G401 (cell line): ENCODE measurements at places on chromosomes 2 and 18. TPM values are rescaled to one million over a fixed set of nuclear protein-coding genes. Genes with fewer than 3 reads are reported as not detected.

DNA sequence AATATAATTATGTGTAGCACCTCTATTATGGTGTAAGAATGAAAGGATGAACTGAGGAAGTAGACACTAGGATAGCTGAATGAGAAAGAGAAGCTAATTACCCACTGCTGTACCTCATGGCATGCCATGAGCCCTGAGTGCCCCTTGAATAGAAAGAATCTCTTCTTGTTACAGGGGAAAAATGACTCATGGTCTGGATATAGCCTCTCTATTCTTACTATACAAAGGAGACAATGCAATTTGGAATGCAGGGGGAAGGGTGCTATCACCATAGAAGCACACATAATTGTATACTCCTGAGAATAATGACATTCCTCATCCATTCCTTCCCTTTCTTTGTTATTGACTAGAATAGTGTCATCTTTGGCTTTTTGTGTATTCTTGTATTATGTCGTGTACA lies 385.2 kb downstream of the CDH7 start:
- DNase-seq, result no peak

GRCh38 chr2:217045700-217046475 lies 186.0 kb upstream of the TNP1 start:
- no peak for DNase-seq

- no peak for DNase-seq
These were observed 136.8 kb downstream of the SMAD7 start for GRCh38 chr18:48813833-48814489.

The ADGRF3 gene
- 0.47 TPM in 1 of 2 replicates, not detected in the other for total RNA-seq

DNA sequence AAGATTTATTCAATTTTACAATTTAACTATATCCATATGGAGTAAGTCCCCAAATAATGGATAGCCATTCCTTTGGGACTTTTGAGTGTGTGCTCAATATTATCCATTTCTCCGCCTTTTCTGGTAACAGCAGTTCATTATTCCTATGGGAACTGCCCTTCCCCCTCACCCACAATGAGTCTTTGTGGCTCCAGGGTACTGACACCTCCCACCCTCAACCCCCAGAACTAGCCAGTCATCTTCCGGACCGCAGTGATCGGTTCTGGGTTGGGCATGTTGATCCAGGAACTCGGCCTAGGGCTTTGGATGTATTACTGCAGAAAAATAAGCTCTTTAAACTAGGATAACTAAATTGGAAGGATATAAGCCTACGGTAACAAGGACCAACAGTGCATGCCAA lies 45.4 kb upstream of the CCDC150 start:
- DNase-seq, result no peak

The SUMO1 gene
- 263 and 352 TPM in 2 replicates for total RNA-seq

The NR4A2 gene
- not detected in 2 replicates for total RNA-seq

DNA sequence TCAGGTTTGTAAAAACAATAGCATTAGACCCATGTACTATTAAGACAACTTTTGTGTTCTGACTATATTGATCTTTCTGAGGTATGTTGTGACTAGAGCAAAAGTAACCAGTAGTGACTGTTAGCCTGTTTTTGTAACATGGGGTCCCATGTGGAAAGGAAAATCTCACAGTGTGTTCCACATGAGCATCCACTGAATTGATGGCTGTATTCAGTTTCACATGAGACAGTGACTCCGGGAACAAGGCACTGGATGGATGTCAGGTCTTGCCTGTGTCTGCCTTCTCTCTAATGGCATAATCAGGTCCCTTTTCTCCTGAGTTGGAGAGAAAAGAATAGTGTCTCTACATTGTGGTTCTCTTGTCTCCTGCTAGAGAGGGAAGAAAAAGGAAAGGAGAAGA lies 27.5 kb downstream of the TMEM178A start:
- DNase-seq, result peak; percentile 70

The PARD3B gene
- total RNA-seq, result 0.31 and 2.2 TPM in 2 replicates

The CEBPZ gene
- 41.3 and 63.4 TPM in 2 replicates for total RNA-seq

- DNase-seq, result no peak
These were observed 292.3 kb downstream of the CYRIA start for GRCh38 chr2:16373341-16373740.

GRCh38 chr2:51511002-51511401 lies 479.1 kb upstream of the NRXN1 start:
- no peak for DNase-seq
